ENCODE measurements at places on chromosomes 2 and 18.
A peak's percentile ranks its signal among the peaks of the same experiment; 100 is the strongest.

DNA sequence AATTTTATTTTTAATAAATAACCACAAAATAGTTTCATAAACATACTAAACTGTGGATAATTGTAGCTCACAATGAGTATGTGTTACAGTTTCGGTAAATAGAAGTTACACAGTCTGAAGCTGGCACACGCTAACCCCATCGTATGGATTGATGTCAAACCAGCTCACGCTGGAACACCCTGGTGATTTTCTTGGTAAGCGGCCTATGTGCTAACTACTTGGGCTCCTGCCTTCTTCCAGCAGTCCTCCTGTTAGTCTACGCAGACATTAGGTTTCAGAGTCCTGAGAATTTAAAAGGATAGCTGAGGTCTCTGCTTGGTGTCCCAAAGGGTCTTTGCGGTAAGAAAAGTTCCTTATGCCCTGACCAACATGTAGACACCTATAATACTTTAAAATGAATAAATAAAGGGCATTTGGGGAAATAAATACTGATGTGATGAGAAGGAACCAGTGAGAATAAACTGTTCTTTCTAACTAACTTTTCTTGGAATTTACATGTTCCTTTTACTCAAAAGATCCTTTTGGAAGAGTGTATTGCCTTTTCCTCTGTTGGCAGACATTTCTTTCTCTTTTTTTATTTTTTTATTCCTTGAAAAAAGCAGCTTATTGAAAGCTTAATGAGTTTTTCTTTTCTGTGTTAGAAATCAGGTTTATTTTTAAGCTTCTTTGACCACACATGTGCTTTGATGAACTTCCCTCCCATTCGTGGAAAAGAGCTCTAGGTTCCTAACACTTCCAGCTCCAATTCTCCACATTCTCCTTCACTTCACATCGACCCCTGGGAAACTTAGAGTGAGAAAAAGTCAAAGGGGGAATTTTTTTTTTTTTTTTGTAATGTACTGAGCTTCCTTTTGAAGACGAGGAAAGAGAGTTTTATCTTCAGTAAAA lies 322.2 kb downstream of the IRS1 start:
- no peak for DNase-seq

- no peak for DNase-seq
Measured at GRCh38 chr2:76073992-76074604, 363.4 kb upstream of the GCFC2 start.

DNA sequence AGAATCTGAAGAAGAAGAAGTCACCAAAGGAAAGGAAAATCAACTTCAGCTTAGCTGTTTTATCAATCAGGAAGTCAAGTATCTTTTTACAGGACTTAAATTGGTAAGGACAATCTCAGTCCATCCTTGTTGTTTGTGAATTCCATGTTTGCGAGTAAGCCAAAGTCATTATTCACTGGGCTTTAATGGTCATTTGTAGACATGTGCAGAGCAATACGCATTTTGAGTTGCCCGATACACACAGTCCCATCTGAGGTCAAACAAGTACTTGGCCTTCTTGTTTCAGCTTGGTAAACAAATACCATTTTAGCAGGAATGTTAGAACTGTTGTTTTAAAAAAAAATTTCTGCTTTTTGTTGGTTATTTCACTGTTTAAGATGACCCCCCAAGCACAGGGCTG lies 40.9 kb downstream of the USP14 start:
- no peak for DNase-seq

GRCh38 chr2:236875906-236876505 lies 209.7 kb upstream of the COPS8 start:
- DNase-seq, result no peak

GRCh38 chr2:149005471-149006077 lies 32.9 kb upstream of the LYPD6B start:
- no peak for DNase-seq

DNA sequence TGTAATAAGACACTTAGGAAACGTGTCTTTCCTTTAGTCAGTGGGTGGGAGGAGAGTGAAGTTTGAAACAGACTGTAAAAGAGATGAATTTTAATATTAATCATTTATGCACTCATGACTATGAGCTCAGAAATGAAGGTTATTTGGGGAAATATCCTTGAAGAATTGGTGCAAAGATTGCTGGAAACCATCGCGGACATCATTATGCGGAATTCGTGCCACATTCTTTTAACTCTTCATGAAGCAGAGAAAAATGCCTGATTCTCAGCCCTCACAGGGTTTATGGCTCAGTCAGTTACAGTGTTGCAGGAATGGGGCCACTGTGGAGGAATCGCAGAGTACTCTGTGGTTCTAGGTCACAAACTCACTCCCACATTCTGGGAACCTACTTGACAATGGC lies 109.7 kb downstream of the RGPD3 start:
- DNase-seq, result peak; percentile 70

GRCh38 chr2:142165790-142166189 lies 35.0 kb upstream of the LRP1B start:
- peak; percentile 21 for DNase-seq

DNA sequence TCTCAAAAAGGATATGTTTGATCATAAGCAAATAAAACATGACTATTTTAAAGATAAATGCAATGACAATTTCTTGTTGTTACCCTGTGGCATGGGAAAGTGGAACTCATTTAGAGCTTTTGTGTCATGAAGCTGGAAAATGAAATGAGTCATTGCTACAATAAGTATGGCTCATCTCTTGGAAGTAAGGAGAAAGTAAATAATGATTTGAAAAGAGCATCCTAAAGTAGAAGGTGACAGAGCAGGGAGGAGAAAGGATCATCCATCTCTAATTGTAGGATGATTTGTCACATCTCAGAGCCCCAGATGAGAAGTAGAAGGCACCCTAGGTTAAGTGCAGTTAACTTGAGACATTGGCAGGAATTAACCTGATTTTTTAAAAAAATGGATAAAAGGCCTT lies 200.5 kb downstream of the CPS1 start:
- no peak for DNase-seq

DNA sequence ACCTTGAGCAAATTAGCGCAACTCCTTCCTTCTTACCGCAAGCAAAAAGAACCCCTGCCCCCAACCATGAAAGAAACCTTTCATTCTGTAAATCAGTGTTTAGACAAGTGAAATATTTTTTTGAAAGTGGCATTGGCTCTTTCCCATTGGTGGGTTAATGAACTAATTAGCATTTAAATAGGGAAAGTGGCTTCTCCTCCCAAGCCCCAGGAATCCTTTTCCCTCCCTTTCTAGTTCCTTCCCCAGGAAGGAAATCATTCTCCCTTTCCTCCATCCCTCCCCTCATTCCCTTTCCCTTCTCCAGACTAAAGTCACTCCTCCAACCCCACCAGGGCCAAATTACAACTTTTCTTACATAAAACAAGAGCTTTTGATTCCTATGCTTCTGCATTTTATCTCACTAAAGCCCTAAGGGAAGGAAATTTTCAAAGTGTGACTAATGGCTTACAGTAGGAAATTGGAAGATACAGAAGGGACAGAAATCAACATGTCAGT lies 22.9 kb upstream of the TYMS start:
- no peak for DNase-seq

DNA sequence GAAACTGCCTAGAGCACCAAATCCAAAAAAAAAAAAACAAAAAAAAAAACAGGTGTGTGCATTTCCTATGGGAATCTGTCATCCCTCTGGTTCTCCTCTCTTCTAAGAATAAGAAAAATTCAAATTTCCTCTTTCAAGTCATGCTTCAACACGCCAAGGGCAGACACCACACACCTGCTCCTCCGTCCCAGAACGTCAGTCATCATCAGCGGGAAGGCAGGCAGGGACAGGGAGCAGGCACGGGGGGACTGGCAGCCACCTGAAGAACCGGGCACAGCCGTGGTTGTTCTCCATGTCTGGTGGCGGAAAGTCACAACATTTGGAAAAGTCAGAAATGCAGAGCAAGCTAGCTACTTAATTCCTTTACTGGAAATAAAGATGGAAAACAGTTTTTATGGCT lies 214.8 kb downstream of the IKZF2 start:
- DNase-seq, result no peak

GRCh38 chr18:68427951-68428401 lies 286.9 kb downstream of the TMX3 start:
- DNase-seq, result peak; percentile 89
